ENCODE measurements at places on chromosomes 5 and 9. TPM values are rescaled to one million over a fixed set of nuclear protein-coding genes. Genes with fewer than 3 reads are reported as not detected.

DNA sequence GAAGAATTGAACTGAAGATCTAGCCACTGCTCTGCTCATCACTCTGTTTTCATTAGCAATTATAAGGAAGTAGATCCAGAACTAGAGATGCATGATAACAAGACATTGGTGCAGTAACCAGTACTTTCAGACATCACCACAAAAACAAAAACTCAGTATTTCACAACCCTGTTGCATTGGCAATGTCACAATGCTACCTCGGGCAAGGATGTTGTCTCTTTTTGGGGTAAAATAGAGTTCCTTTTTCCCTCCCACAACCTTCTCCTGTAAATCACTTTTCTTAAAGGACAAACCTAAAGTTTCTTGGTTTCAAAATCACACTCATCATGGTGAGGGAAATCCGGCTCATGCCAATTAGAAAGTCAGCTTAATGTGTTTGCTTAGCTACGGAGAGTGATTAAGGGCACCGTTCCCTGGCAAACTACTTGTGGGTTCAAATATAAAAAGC lies 420.1 kb upstream of the MEF2C start:
- no peak for DNase-seq

DNA sequence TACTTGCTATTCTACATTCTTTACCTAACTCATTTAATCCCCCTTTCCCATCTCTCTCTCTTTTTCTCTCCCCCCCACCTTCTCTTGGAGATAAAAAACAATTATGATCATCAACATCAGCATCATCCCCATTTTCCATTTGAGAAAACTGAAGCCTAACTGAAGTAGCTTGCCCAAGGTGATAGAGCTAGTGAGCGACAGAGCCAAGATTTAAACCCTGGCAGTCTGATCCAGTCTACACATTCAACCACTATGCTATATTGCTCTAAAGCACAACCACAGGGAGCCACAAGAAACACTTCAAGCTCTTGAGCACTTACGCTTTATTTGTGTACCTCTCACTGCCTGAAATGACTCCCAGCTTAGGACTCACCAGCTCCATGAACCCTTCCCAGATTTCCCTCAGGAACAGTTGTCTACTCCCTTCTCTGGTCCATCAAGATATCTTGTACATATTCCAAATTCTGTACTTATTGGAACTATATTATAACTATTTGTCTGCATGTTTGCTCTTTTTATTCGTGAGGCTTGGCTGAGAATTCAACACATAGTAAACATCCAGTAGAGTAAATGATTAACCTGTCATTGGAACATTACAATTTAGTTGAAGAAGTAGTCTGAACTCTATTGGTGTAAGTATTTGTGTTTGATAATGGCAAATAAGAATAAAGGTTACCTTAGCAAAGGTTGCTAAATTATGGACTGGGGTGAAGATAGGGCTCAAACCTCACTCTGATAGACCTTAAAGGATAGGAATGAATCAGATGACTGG lies 164.8 kb downstream of the EFNA5 start:
- no peak for DNase-seq

GRCh38 chr5:33936381-33937016 lies at the start of gene RXFP3:
TSS of gene RXFP3 (plus strand) at chr5:33936386. CDS start at chr5:33936741, 355 bp downstream.
- no peak for DNase-seq

OGN gene
- total RNA-seq, result 140 TPM

CHSY3 gene
- 2.9 TPM for total RNA-seq

GRCh38 chr5:75566710-75567309 lies 44.4 kb upstream of the ANKDD1B start:
- peak; percentile 97 for DNase-seq

- DNase-seq, result no peak
These were observed 27.2 kb upstream of the CER1 start for GRCh38 chr9:14749741-14750211.

- peak; percentile 91 for DNase-seq
These were observed 117.2 kb downstream of the RXRA start for GRCh38 chr9:134443174-134444037.

DNA sequence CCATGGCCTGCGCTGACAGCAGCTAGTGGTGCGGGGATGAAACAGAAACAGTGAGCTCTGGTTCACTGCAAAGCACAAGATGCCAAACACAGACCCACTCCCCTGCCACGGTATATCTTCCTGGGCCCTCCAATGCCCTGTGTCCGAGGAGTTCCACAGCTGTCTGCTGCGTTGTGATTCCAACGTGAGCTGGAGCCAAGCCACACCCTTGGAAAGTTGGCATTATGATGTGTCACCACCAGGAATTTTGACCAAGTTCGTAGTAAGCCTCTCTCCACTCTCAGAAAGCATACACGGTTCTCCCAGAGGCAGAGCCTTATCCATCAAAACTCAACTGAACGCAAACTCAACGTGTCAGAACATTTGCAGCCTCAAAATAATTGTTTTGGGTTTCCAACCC lies 55.6 kb downstream of the MACROH2A1 start:
- DNase-seq, result no peak

DNA sequence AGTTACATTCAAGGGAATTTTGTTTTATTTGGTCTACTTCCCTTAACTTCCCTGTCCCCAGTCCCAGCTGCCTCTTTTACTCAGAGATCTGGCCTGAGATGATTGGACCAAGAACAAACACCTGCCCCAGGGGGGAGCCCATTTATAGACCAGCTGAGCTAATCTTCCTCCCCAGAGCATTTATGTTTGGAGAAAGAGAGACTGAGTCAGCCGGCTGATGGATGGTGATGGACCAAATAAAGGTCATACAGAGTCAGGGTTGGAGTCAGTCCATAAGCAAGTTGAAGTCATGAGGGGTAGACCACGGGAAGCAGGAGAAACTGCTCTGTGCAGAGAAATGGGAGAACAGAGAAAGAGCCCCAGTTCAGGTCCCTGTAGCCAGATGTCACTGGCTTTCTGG lies 77.7 kb downstream of the TMEM174 start:
- no peak for DNase-seq

DNA sequence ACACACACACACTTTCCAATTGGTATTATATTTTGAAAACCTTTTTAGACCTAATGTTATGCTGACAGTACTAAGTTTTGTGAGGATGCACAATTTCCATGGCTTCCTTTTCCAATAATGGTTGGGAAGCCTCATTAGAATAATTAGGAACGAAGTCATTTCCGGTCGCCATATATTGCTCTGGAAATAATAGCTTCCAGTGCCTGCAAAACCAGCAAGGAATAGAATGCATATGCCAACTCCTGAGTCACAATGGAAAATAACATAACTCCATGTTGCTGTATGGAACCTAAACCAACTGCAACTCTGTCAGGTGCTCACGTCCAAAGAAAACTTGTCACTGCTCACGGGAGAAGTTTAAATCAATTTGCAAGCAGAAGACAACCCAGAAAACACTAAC lies 222.0 kb downstream of the EBF1 start:
- peak; percentile 35 for DNase-seq

- no peak for DNase-seq
These were observed 43.0 kb downstream of the ACTBL2 start for GRCh38 chr5:57439601-57440000.

- DNase-seq, result no peak
These were observed 36.2 kb upstream of the TTC1 start for GRCh38 chr5:159972538-159973362.

GRCh38 chr5:74957906-74958305 lies 91.7 kb upstream of the FAM169A start:
- no peak for DNase-seq

DNA sequence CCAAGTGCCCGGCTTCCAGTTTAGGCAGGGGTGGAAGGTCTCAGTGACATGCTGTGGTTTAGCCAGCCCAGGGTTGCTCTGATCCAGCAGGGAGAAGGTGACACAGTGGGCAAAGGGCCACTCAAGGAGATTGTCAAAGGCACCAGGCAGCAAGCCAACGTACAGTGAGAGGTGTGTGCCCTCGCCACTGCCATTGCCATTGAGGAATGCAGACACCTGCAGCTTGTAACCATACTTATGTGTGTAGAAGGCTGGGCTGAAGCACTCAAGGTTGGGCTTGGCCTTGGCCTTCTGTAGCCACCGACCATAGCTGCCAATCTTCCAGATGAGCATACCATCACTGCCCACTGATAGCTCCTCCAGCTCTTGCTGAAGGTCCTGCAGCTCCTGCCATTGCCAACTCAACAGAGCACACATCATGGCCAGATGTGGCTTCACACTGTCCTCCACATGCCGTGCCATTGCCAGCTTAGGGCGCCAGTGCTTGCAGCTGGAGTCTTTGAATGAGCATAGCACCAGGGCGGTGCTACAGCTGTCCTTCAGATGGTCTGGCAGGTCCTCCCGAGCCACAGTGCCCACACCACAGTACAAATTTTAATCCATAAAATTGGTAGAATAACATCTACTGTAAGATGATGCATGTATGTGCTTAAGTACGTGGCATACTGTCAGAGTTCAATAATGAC lies 59.7 kb upstream of the HMHB1 start:
- no peak for DNase-seq

DNA sequence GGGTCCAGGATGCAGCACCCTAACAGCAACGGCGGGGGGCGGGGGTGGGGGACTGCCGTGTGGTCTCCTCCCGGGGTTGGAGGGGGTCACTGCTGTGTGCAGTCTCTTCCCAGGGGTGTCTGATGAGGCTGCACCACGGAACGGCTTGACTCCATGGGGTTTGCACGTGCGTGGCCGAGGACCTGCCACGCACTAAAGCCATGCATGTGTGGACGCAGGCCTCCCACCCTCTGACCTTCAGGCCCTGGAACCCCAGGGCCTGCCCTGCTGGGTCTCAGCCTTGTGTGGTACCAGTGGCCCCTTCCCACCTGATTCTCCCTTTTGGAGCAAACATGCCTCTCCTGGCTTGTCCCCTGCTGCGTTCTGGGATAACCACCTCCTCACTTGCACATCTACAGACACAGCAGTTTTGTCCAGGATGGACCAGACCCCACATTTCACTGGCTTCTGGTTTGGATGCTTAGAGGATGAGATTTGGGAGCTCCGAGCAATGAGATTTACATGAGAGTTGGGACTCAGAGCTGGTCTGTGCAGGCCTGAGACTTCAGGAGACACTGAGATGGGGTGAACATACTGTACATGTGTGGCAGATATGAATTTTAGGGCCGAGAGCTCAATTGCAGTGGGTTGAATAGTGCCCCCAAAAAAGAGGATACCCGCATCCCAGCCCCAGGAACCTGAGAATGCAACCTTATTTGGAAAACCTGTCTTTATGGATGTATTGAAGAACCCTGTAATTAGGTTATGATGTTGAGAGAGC lies 45.8 kb downstream of the SLC12A7 start:
- no peak for DNase-seq

CARTPT gene
- total RNA-seq, result not detected

- no peak for DNase-seq
These were observed 568.0 kb downstream of the MTRR start for GRCh38 chr5:8436924-8437323.

OBP2B gene
- total RNA-seq, result not detected

DOCK8 gene
- total RNA-seq, result 0.18 TPM

SPAG8 gene
- 3.3 TPM for total RNA-seq

CCNI2 gene
- not detected for total RNA-seq

KCNV2 gene
- total RNA-seq, result not detected

GRCh38 chr5:150604894-150605440 lies 35.5 kb upstream of the SYNPO start:
- no peak for DNase-seq

AQP7 gene
- 0.09 TPM for total RNA-seq

PCDHB15 gene
- not detected for total RNA-seq

RAB3C gene
- not detected for total RNA-seq

DNA sequence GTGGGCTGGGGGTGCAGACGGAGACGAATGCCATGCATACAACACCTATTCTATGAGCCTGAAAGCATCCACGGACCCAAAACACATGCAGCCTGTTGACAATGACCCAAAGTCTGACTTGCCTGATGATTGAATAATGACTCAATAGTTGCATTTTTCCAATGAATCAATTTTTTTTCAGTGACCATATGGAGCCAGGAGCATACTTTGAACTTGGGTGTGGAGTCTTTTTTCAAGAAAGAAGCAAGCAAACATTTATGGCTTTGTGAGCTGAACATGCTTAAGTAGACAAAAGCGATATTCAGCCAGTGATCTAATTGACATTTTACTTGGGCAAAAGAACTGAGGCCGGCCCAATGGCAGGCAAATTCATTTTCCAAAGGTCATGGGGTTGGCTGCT lies 283.9 kb upstream of the PANK3 start:
- DNase-seq, result no peak

GRCh38 chr9:122263699-122264349 lies 816 bp downstream of the RBM18 start:
- peak; percentile 34 for DNase-seq

GRCh38 chr5:68924481-68925145 lies 169.2 kb upstream of the SLC30A5 start:
- peak; percentile 63 for DNase-seq

DNA sequence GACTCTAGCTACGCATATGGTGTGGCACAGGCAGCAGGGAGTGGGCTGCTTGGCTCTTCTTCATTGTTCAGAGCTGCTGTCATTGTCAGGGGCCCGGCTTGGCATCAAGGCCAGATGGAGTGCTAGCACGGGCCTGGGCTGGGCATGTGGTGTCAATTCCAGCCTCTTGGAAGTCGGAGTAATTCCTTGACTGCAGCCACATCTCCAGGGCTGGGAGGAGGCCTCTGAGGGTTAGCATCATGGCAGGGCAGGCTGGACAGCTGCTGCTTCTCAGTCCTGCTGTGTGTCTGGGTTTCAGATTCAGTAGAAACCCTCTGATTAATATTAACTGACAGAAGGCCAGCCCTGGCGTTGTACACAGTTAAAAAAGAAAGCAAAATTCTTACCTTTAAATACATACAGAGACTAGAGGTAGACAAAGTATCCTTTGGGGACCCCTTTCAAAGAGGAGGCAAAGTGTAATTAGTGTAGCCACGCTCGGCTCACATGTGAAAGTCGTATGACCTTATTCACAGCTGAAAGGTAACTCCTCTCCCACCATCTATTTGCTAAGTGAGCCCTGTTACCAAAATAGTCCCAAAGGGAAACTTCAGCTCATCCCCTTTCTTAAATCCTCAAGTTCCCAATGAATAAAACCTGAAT lies 126.4 kb downstream of the DOCK2 start:
- no peak for DNase-seq

GAS1 gene
- 25.0 TPM for total RNA-seq

GRCh38 chr9:35501946-35502345 lies 12.0 kb downstream of the RUSC2 start:
- DNase-seq, result peak; percentile 32

GRCh38 chr9:127904561-127905003 lies 5.2 kb upstream of the ST6GALNAC6 start:
- DNase-seq, result no peak

SPINK5 gene
- total RNA-seq, result not detected

- no peak for DNase-seq
These were observed 493.3 kb downstream of the PRELID2 start for GRCh38 chr5:145341842-145342241.

PLCXD3 gene
- 13.0 TPM for total RNA-seq

TMEM252 gene
- total RNA-seq, result not detected

DNA sequence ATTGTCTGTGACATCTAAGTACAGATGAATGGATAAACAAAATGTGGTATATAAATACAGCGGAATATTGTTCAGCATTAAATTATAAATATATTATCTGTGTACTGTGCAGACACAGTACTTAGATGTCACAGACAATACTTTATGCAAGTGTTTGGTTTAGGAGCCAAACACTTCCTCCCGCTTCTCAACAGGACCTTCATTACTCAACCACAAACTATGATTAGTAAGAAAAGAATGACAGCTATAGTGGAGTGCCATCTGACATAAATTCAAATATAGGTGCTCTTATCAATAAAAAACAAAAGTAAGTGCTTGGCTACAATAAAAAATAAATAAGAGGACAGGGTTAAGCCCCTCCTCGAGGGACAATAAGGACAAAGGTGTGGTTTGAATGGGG lies 38.9 kb upstream of the STX17 start:
- no peak for DNase-seq

PPP3R2 gene
- not detected for total RNA-seq
